ENCODE measurements at places on chromosomes 16 and 17.
A peak's percentile ranks its signal among the peaks of the same experiment; 100 is the strongest.

GRCh38 chr16:88333848-88334777 lies 48.6 kb upstream of the ZNF469 start:
- no peak for DNase-seq

DNA sequence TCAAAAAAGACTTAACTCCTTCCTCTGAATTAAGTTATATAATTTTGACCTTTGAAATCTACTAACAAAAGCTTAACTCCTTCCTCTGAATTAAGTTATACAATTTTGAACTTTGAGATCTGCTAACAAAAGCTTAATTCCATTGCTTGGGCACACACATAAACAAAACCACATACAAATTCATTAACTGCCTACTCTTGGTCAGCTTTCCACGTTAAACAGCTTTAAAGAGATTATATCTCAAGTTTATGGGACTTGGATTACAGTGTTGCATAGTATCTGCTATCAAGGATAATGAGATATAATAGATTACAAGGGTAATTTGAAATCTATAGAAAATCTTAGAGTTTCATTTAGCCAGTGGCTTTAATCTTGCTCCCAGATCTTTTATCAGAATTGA lies 23.5 kb downstream of the COX10 start:
- no peak for DNase-seq

DNA sequence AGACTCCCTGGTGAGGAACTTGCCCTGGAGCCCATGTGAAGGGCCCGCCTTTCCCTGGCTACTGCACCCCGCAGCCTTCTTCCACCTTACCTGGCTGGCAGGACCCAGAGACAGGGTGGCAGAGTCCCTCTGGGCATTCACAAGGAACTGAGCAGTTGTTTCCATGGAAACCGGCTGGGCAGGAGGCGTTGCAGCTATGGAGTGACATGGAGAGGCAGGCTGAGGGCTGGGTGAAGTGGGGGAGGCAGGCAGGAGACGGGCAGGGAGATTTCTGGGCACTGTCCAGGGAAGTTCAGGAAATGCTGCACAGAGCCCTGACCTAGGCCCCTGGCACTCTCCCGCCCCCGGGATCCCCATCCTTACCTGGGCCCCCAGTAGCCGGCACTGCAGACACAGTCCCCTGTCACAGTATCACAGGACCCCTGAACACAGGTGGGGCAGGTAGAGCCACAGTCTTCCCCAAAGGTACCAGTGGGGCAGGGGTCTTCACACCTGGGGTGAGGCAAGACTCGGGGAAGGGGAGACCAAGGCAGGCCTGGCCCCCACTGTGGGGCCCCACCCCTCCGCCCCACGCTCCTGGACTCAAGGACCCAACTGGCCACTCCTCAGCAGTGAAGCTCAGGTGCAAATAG lies 5.9 kb downstream of the SCARF1 start:
- no peak for DNase-seq

- DNase-seq = no peak
These were observed 6.8 kb upstream of the ZNF423 start for GRCh38 chr16:49862694-49863093.

DNA sequence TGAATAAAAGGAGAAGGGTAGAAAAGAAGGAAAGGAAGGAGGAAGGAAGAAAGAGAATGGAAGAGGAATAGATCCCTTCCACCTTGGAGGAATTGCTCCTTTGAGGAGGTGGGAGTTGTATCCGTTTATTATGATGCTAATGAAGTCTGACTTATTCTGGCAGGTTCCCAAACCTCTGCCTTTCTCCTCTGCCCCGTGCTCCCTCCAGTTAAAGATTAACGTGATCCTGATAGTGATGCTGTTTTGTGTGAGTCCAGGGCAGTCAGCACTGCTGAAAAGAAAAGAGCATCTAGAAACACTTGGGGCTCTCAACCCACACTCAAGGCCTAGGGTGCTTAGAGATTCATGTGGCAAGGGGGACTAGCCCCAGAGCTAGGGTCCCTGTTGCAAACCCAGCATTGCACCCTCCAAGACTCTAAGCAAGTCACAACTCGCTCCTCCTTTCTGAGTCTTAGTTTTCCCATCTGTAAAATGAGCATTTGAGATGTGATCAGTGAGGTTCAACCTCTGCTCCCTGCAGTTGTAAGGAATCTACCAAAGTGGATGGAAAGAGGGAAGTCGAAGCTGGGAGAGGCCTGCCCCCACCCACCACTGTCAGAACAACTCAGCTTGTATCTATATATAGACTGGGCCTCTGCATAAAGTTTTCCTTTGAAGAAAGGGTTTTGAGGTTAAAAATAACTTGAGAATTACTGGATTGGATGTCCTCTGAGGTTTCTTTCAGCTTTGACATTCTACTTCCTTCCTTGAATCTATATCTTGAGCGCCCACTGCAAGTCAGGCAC lies 46.9 kb upstream of the TMEM132E start:
- no peak for DNase-seq

DNA sequence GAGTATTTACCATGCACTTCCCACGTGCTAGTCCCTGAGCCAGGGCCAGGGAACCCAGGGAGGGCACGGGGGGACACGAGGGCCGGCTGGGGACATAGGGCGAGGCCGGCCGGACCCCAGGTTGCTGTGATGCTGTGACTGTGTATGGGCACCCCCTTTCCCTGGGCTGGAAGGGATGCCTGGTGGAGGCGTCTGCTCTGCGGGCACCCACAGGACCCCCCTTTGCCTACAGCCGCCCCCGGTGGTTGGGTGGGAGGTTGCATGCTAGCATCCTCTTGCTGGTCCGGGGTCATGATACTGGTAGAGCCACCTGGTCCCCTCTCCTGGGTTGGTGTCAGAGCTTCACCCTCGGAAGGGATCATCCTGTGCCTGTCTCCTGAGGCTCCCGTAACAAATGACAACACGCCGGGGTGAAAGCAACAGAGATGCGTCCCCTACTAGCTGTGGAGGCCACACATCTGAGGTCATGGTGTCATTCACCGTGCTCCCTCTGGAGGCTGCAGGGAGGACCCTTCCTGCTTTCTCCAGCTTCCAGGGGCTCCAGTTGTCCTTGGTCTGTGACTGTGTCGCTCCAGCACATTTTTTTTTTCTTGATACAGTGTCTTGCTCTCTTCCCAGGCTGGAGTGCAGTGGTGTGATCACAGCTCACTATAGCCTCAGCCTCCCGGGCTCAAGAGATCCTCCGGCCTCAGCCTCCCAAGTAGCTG lies 3.1 kb upstream of the CIAO3 start:
- DNase-seq = no peak

- no peak for DNase-seq
These were observed 44.1 kb upstream of the RPL38 start for GRCh38 chr17:74159226-74159840.

DNA sequence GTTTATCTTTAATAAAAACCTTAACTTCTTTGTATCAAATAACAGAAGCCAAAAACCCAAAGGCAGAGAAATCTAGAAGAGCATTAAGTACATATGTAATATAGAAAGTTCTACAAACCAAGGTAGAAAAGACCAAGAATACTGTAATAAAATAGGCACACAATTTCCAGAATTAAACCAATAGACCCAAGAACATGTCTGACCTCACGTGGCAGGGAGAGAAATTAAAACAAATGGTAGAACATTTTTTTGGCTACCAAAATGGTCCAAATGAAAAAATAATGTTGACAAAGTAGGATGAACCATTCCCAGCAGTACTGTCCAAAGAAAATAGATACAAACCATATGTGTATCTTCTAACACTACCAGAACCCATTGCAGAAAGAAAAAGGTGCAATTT lies 183.5 kb downstream of the CPPED1 start:
- no peak for DNase-seq

DNA sequence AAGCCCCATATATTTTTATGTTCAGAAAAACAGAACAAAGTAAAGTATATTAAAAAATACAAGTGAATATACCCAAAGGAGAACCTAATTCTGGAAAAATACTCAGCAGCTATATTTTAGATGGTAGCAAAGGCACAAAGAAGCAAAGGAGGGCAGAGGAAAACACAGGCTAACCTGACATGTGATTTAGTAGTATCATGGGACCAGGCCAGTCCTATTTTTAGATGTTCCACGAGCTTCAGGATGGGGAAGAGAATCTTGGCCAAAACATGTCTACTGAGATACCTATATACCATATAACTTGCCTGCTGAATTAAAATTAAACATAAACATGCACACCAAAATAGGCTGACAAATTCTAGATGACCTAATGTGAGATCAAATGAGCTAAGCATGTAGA lies 32.9 kb downstream of the SMYD4 start:
- DNase-seq = no peak

DNA sequence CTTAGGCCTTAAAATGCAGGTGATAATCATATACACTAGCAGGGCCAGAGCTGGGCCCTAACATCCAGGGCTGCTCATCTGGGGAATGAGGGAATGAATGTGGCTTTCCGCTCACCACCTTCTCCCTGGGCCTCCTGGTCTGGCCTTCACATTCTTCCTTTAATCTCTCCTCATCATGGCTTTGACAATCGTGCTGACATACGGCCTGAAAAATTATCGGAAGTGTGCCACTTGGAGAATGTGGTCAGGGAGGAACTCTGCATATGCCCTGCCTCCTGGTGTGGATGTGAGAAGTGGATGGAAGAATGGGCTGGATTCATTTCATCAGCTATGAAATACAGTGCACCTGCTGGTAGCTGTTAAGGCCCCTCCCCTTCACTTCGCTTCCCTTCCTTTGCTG lies 2.4 kb downstream of the WSCD1 start:
- no peak for DNase-seq

GRCh38 chr16:2190659-2191445 lies 5.6 kb downstream of the CASKIN1 start:
- DNase-seq = no peak

- DNase-seq = peak; percentile 88
These were observed at the start of gene BIRC5 for GRCh38 chr17:78214016-78214705. Gene BIRC5, plus strand, starts transcription at chr17:78214253. Its CDS starts 64 bp downstream, at chr17:78214317.

GRCh38 chr16:46607529-46607928 lies 13.7 kb downstream of the SHCBP1 start:
- DNase-seq = no peak

DNA sequence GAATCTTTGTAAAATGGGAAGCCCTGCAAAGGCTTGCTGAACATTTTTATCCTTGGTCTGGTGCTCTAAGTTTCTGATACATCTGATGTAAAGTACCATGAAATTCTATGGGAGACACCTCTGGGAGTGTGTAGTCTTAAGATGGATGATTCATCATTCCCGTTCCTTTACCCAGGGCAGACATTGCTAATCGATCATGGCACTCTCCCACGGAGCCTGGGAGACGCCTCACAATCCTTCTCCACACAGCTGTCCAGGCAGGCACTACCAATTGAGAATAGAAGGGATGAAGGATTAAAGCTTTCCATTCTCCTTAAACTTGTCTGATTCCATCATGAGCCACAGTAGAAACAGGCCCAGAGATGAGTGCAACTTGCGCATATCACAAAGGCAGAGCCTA lies 144.8 kb downstream of the GSG1L start:
- DNase-seq = no peak

DNA sequence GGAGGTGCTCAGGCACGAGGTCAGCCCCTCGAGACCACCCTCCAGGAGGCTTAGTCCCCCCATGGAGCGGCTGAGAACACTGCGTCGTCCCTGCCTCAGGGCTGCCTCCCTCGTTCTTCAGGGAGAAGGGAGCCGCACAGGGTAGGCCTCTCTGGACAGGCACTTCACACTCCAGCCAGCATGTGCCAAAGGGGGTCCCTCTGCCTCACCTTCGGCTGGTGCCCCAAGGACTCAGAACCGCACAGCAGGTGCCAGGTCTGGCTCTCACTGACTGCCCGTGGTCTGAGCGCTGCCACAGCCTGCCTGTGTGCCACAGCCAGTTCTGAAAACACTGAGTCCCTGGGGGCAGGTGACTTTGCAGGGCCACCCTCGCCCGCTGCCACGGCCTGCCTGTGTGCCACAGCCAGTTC lies 7.1 kb downstream of the P2RX5 start:
- DNase-seq = no peak

All from naive thymus-derived CD8-positive, alpha-beta T cell (primary cell).